Tibial artery (tissue), 4 donors: ENCODE measurements at places on chromosomes 1 and 21.

DNA sequence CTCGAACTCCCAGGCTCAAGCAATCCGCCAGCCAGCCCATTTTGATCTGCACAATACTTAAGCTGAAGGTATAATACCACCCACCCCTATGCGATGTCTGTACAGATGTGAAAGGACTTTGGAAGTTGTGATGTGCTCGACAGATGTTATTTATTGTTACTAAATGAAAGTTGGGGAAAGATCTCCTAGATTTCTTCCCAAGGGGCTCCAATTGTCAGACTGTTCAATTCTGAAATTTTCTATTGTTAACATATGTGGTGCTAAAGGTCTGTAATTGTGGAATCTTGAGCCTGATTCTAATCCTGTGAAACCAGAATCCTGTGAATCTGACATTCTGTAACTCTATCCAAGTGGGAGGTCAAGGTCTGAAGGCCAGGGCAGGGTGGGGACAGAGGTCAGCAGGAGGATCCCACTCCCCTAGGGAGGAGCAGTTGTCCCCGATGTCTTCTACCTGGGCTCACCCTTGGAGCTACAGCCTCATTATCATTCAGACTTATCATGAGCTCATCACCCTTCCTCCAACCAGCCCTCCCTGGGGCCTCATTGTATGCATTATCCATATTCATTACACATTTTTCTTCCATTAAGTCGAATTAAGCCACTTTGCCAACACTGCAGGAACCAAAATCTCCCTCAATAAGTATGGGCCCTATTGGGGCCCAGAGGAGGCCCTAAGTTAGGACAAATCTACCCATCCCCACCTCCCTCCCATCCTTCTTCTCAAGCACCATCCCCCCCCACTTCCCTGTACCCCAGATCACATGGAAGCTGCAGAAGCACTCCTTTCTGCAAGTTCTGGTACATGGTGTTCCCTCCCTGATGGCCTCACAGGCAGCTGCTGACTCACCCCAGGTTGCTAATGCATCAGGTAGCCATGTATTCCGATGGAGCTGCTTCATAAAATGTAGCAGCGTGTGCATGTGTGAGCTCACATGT, 32.3 kb downstream of the SHISAL2A start:
- no peaks in the 10 kb centered on the region for H3K4me1 ChIP-seq
- DNase-seq = no peak
- H3K36me3 ChIP-seq = no peaks in the 10 kb centered on the region
- no peak overlapping the region for H3K27ac ChIP-seq

- no peak overlapping the region for H3K27ac ChIP-seq
- no peak for DNase-seq
- H3K4me3 ChIP-seq = no peak overlapping the region
- no peaks in the 10 kb centered on the region for H3K36me3 ChIP-seq
These were observed 176.1 kb downstream of the BRINP2 start for GRCh38 chr1:177346790-177347359.

- DNase-seq = no peak
- H3K36me3 ChIP-seq = no peaks in the 10 kb centered on the region
- no peak overlapping the region for H3K27ac ChIP-seq
- no peak overlapping the region for H3K4me3 ChIP-seq
These were observed 48.0 kb downstream of the EDN2 start for GRCh38 chr1:41436281-41437010.

DNA sequence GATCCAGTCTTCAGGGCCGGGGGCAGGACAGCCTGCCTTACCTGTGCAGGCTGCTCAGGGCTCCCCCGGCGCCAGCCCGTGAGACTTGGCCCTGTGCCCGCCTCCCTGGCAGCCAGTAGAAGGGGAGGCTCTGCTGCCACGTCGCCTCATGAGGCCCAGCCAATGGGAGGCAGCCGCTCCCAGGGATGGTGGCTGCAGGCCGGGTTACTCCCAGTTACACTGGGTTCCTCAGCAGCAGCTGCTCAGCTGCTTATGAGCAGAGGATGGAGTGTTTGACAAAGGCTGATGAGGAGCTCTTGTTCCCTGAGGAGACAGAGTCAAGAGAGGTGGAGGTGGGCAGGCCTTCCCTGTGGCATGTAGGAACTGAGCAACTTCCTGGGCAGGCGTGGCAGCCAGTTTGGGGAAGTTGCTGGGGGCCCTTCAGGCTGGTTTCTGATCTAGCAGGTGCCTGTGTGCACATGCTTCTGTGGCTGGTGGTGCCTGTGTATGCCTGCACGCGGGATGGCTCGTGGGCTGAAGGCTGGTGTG, 5.5 kb downstream of the MFSD2A start:
- H3K27ac ChIP-seq = no peak overlapping the region
- no peak for DNase-seq
- peaks cover 5% of the 10 kb centered on the region for H3K36me3 ChIP-seq

GRCh38 chr1:92527670-92528069, 40.9 kb upstream of the GFI1 start:
- H3K4me3 ChIP-seq = no peak overlapping the region
- H3K27me3 ChIP-seq = no peaks in the 10 kb centered on the region
- no peak for DNase-seq
- H3K36me3 ChIP-seq = no peaks in the 10 kb centered on the region
- no peak overlapping the region for H3K27ac ChIP-seq

DNA sequence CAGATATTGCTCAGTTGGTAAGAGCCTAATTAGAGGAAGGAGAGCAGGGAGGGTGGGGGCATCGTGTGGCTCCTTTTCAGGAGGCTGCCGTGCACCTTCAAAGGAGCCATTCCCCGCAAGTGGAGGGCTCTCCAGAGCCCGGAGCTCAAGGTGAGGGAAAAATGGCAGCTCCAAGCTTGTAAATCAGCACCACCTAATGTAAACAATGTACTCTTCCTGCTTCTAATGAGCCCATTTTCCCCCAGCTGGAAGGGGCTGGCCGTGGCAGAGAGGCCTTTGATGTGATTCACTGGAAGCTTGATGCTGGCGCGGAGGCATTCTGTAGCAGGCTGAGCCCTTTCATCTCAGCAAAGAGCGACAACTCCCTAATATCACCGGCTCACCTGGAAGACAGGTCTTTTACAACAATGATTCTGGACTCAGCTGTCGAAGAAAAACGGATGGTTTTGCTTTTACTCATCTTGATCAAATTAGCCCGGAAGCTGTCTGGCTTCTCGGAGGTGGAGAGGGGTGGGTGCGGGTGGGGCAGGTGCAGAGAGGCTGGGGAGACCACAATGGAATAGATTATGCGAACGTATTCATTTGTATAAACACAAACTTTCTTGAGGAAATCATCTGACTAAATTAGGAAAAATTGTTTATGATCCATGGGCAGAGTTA, 112.5 kb downstream of the RRAGC start:
- no peak overlapping the region for H3K27ac ChIP-seq
- H3K36me3 ChIP-seq = no peaks in the 10 kb centered on the region
- H3K4me1 ChIP-seq = peaks cover 5% of the 10 kb centered on the region
- no peak overlapping the region for H3K4me3 ChIP-seq
- DNase-seq = no peak
- H3K27me3 ChIP-seq = no peaks in the 10 kb centered on the region

- H3K27me3 ChIP-seq = no peaks in the 10 kb centered on the region
- H3K4me3 ChIP-seq = no peak overlapping the region
- H3K27ac ChIP-seq = no peak overlapping the region
These were observed 46.5 kb downstream of the ZNHIT6 start for GRCh38 chr1:85661767-85662166.

- peaks cover 6% of the 10 kb centered on the region for H3K4me1 ChIP-seq
- no peak overlapping the region for H3K4me3 ChIP-seq
- no peaks in the 10 kb centered on the region for H3K27me3 ChIP-seq
- no peak for DNase-seq
- no peaks in the 10 kb centered on the region for H3K36me3 ChIP-seq
- H3K27ac ChIP-seq = no peak overlapping the region
These were observed 8.9 kb downstream of the RCAN1 start for GRCh38 chr21:34606051-34606450.

- H3K4me3 ChIP-seq = no peak overlapping the region
- H3K36me3 ChIP-seq = no peaks in the 10 kb centered on the region
- no peaks in the 10 kb centered on the region for H3K27me3 ChIP-seq
- no peaks in the 10 kb centered on the region for H3K4me1 ChIP-seq
- H3K27ac ChIP-seq = no peak overlapping the region
- DNase-seq = no peak
These were observed 246.4 kb upstream of the MAP1LC3C start for GRCh38 chr1:242245255-242245654.

DNA sequence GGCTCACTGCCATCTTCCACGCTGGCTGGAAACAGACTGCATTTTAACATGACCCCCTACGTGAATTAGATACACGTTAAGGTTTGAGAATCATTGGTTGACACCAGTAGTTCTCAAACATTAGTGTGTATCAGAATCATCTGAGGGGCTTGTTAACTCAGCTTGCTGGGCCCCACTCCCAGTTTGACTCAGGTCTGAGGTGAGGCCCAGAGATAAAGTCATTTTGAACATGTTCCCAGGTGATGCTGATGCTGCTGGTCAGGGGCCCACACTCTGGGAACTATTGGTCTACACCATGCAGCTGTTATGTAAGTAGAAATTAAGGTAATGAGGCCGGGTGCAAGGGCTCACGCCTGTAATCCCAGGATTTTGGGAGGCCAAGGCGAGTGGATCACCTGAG, 1.3 kb downstream of the LSM10 start:
- peak overlapping the region; percentile 78 for H3K4me3 ChIP-seq
- no peak for DNase-seq
- peak overlapping the region; percentile 92 for H3K27ac ChIP-seq
- H3K4me1 ChIP-seq = peaks cover 22% of the 10 kb centered on the region
- no peaks in the 10 kb centered on the region for H3K27me3 ChIP-seq

DNA sequence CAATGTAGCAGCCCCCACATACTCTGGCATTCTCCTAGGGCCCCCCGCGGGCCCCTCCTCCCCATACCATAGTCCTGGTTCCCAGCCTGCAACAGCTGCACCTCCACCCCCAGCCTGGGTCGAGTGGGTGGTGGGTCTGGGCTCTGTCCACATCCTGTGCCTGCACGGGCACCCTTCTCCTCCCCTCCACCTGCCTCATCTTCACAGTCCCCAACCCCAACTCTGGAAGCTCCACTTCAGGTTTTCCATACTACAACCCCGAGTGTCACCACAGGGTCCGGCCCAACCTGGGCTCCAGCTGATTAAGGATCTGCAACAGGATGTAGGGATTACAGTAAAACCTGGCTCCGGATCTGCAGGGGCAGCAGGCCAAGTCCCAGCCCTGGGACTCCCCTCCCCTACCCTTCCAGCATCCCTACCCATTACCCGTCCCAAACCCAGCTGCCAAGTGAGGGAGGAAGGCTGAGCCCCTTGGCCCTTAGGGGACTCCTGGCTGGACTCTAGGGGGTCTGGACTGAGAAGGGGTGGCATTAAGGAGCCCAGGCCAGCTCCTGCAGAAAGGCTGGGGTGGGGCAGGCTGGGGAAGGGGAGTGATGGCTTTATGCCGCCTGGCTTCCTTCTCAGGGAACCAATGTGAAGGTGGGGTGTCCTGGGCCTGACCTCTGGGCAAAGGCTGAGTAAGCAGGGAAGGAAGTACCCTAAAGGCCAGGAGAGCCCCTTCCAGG, 116.8 kb downstream of the CASZ1 start:
- no peak overlapping the region for H3K4me3 ChIP-seq
- H3K27ac ChIP-seq = no peak overlapping the region
- DNase-seq = no peak
- no peaks in the 10 kb centered on the region for H3K27me3 ChIP-seq
- peaks cover 97% of the 10 kb centered on the region for H3K4me1 ChIP-seq
- no peaks in the 10 kb centered on the region for H3K36me3 ChIP-seq

- no peaks in the 10 kb centered on the region for H3K36me3 ChIP-seq
- no peaks in the 10 kb centered on the region for H3K4me1 ChIP-seq
- no peak for DNase-seq
- no peak overlapping the region for H3K4me3 ChIP-seq
- no peaks in the 10 kb centered on the region for H3K27me3 ChIP-seq
These were observed 157.8 kb downstream of the TRABD2B start for GRCh38 chr1:47839433-47839760.

DNA sequence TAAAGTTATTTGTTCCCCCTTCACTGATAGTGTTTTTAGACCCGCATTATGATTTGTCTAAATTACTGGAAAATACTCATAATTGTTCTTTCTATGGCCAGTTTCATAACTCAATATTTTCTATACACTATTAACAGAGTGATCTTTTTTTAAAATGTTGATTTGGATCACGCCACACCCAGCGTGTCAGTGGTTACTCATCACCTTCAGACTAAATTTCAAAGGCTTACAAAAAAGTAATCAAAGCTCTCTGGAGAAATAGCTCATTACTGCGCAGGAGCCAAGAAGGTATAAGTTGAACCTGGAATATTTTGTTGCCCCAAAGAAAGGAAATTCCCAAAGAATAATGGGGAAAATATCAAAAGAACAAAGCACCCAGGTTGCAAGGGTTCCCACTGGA, 104.9 kb downstream of the EVI5 start:
- H3K27me3 ChIP-seq = no peaks in the 10 kb centered on the region
- DNase-seq = no peak
- no peak overlapping the region for H3K4me3 ChIP-seq
- no peaks in the 10 kb centered on the region for H3K4me1 ChIP-seq
- no peak overlapping the region for H3K27ac ChIP-seq

- no peaks in the 10 kb centered on the region for H3K27me3 ChIP-seq
- H3K27ac ChIP-seq = no peak overlapping the region
- H3K36me3 ChIP-seq = no peaks in the 10 kb centered on the region
- H3K4me1 ChIP-seq = no peaks in the 10 kb centered on the region
These were observed 213.7 kb upstream of the TMPRSS15 start for GRCh38 chr21:18617291-18617690.

GRCh38 chr1:186476264-186477040, 15.5 kb upstream of the PDC start:
- no peaks in the 10 kb centered on the region for H3K4me1 ChIP-seq
- DNase-seq = no peak
- H3K4me3 ChIP-seq = no peak overlapping the region
- H3K27ac ChIP-seq = no peak overlapping the region

- no peak for DNase-seq
- peaks cover 41% of the 10 kb centered on the region for H3K36me3 ChIP-seq
- H3K27me3 ChIP-seq = no peaks in the 10 kb centered on the region
- H3K4me1 ChIP-seq = peaks cover 11% of the 10 kb centered on the region
- H3K27ac ChIP-seq = no peak overlapping the region
These were observed 11.7 kb downstream of the FAM151A start for GRCh38 chr1:54611621-54612020.

GRCh38 chr1:24501371-24502064, 1.1 kb upstream of the RCAN3 start:
- H3K4me1 ChIP-seq = peaks cover 20% of the 10 kb centered on the region
- peak overlapping the region; percentile 70 for H3K4me3 ChIP-seq
- H3K36me3 ChIP-seq = no peaks in the 10 kb centered on the region
- peak; percentile 45 for DNase-seq
- no peak overlapping the region for H3K27ac ChIP-seq
